ENCODE measurements at places on chromosomes 5 and 9. TPM values are rescaled to one million over a fixed set of nuclear protein-coding genes. Genes with fewer than 3 reads are reported as not detected.
A peak's percentile ranks its signal among the peaks of the same experiment; 100 is the strongest.

DNA sequence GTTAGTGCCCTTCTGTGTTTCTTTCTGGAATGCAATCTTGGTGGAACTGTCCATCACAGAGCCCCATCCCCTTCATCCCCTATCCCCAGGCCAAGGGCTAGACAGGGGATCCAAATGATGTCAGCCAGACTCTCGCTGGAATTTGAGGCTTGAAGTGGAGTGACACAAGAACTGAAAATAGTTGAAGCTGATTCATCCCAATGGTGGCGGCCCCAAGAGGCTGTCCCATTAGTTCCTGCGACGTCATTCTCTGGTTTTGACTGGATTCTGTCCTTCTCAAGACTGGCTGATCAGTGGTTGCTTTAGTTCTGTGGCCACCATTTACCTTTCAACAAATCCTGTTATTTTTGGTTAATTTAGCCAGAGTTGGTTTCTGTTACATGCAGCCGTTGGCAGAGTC, 59.9 kb downstream of the SUB1 start:
- DNase-seq: no peak

DNA sequence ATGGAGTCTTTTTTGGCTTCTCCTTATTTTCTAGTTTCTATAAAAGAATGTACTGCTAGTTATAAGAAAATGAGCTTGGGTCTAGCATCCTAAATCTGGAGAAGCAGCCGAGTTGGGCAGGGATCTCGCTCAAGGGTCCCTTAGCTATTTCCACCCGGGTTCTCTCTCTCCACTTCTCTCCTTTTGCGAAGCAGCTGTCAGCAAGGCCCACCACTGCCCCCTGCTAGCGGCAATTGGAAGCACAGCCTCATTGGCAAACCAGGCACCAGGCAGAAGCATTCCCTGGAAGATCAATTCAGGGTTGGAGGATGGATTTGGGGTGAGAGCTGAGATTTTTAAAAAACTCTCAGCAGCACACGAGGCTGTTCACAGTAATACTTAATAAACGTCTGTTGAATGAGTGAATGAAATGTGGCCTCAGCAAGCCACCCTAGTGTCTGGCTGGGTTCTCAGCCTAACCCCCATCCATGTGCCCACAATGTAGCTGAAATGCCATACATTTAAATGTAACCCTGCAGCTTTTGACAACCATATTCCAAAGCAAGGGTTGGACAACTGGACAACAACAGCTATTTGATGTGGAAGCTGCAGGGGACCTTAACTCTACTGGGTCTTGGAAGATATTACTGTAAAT, 34.6 kb upstream of the TNIP1 start:
- peak; percentile 84 for DNase-seq

The RANBP17 gene
- total RNA-seq: 0.13 TPM

The ICE1 gene
- 31.3 TPM for total RNA-seq

The NMUR2 gene
- not detected for total RNA-seq
